NCI-H2081 (cell line): ENCODE measurements at places on chromosomes 4 and X.

DNA sequence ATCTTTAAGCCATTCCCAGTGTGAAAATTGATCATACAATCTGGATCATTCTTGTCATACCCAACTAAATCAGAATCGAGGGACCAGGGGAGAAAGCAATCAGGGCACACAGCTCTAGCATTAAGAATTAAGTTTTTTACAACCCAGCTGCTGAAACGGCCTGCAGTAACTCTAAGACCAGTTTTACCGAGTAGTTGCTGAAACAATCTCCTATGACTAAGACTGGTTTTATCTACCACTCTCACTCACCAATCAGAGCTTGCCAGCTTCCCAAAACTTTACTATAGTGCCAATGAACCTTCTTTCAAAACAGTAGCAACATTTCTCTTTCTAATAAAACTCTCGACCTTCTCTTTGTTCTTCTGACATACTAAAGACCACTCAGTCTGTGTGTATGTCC, 2.8 kb upstream of the SAP30 start:
- DNase-seq, result no peak

GRCh38 chr4:6275898-6276806, 6.5 kb downstream of the WFS1 start:
- DNase-seq, result no peak

DNA sequence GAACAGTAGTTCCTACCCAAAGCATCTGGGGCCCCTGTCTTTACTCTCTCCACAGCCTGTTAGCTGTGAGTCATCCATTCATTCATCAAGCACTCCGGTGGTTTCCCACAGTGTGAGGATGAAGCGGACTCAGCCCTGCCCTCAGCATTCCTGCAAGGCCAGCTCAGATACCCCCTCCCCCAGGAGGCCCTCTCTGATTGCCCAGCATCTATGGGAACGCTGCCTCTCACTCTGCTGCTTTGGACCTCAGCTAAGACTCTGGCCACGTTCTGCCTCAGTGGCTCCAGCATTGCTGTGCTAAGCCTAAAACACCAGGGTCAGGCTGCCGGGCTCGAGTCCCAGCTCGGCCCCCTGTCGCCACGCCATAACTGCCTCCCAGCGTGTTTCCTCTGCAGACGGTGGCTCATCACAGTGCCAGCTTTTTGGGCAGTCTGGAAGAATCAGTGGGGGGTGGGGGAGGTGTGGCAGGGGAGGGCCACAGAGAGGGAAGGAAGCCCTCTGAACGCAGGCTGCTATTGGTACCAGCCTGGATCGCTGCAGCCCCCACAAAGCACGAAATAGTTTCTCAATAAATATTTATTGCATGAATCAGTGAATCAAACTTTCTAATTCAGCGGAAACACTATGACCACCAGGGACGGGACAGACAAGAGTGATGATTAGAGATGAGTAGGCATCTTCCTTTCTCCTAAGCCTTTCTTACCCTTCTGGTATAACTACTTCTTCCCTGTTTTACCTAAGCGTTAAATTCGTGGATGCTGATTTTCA, 74.4 kb downstream of the SORCS2 start:
- DNase-seq, result no peak

GRCh38 chr4:108867476-108867875, 104.6 kb upstream of the ETNPPL start:
- DNase-seq, result no peak

- no peak for DNase-seq
Measured at GRCh38 chr4:152166567-152166966, 369.3 kb downstream of the FBXW7 start.

DNA sequence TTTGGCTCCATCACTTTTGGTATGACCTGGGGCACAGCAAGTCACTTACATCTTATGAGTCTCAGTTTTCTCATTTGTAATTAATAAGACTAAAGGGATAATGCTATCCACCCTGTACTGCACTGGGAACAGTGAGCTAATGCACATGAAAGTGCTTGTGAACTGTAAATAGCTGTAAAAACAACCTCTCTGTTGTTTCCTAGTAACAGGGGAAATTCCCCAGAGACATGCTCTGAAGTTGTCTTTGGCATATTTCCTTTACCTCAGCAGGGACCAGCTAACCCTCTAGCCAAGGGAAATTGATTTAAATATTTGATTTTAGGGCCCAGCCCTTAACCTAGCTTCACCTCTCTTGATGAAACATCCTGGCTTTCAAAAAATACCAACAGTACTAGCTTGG, 6.1 kb upstream of the CYSLTR1 start:
- no peak for DNase-seq

GRCh38 chrX:44997888-44998287, 124.9 kb downstream of the KDM6A start:
- DNase-seq, result no peak

- DNase-seq, result no peak
Measured at GRCh38 chr4:159232465-159233106, 129.7 kb downstream of the RAPGEF2 start.

DNA sequence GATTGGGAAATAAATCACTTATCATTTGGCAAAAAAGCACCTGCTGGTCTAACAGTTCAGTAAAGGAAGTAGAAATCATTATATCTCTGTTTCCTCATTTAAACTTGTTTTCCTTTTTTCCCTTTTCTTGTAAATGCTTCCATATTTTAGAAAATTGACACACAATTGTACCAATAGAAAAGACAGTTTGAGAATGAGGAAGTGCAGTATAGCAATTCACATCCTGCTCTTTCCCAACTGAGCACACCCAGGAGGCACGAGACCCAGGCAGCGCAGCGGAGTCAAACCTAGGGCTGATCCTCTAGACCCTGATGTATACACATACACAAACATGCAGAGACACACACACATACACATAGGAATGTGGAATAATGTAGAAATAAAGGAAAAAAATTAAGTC, 74.8 kb upstream of the PACRGL start:
- no peak for DNase-seq

DNA sequence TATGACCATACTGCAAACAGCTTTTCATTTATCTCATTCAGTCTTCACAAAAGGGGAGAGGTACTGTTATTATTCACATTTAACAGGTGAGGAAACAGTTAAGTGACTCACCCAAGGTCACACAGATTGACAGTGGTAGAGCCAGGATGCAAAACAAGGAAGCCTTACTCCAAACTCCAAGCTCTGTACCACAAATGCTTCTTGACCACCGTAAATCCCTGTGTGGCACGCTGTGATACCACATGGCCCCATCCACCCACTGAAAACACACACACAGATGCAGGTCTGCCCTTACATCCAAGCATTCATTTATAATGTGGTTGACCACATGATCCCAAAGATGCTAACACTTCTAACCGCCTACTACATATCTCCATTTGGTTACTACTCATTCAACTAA, 129.5 kb downstream of the TSPAN5 start:
- DNase-seq, result no peak
